ENCODE measurements at places on chromosomes 2 and 18.

GRCh38 chr2:200258081-200258480 is 48.4 kb upstream of the SPATS2L start:
- no peak for DNase-seq

DNA sequence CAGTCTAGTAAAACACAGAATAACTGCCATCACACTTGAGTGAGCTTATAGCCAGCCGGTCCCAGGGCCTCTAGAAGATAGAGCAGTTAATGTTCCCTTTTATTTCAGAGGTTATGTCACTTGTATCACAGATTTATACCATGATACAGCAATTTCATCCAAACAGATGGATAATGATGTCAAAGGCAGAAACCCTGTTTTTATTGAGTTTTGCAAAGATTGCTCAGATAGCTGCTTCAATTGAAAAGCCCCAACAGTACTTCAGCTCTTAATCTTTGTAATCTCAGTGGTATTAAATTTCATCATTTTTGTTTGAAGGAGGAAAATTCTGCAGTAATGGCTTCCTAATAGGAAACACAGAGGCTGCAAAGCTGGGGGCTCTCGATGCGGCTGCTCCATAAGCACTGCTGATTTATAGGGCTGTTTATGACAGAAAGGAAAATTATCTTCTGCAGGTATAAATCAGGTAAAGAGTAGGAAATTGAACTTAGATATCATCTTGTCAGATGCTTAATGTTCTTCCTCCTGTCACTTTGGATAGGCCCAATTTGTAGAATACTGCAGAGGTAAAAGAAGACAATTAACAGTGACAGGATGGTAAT is 112.3 kb downstream of the LNPK start:
- no peak for DNase-seq

DNA sequence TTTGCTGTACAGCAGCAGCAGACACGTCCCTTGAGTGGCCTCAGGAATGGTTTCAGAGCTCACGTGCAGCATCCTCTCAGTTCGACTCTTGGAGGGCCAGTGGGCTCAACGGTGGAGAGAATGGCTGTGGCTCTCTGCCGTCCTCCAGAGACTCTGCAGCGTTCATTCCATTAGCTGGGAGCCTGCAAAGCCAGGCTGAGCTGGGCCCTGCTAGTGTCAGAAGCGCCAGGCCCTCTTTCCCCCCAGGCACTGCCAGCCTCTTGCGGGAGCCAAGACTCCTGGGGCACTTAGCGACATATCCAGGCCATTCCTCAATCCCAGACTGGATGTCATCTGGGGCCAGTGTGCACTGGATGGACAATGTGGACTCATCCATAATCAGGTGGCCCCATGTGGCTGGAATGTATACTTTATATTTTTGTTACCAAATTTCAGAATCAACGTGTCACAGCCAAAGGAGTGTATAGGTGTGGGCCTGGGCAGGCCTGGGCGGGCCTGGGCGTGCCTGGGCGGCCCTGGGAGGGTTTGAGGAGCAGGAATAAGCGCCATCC is 125.1 kb upstream of the EPAS1 start:
- no peak for DNase-seq

DNA sequence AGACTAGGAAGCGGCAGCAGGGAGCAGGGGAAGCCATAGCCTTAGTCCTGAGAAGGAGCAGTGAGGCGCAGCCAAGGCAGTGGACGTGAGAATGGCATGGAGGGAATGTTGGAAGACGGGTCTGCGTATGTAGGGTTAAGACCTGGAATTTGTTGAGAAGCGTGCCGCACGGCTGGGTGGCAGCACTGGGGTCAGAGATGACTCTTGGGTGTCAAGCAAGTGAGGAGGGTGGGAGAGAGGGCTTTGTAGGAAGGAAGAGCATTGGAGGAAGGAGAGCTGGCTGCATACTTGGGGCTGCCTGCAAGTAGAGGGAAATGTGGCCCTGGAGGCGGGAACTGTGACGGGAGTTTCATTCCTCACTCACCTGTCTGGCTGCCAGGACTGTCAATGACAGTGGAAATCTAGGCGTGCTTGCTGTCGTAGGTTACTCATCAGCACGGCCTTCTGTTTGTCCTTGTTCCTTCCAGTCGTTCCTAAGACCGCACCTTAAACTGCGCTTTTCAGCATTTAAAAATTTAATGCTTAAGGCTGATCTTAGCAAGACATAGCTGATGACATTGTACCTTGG is 108.0 kb downstream of the ITGB1BP1 start:
- no peak for DNase-seq
